Immature natural killer cell (primary cell): ENCODE measurements at places on chromosomes 4 and X.

DNA sequence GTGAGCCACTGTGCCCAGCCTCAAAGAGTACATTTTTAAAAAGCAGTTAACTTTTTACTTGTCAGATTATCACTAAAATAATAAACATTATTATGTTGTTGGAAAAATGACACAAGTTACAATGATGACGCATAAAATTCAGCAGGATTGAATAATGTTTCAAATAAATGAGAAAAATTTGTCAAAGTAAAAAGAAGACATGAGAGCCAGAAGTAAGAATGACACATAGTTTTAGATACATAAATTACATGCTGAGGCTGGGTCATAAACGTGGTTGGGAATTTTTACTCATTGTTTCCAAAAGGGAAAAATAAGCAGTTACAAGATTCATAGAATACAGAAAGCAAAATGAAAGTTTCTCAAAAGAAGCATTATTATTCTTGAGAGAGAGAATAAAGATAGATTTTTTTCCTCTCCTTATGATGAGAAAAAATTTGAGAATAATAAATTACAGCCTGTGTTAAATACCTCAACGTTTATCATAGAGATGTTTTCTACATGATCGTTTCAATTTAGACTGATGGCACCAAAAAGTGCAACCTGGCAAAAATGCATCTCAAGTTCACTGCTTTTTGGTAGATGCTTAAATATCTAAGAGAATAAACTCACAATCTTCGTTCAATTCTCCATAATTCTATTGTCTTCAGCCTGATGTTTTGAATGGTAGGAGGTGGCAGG, 40.4 kb downstream of the GUCY1B1 start:
- H3K27ac ChIP-seq: no peak overlapping the region
- no peak overlapping the region for H3K4me3 ChIP-seq
- no peaks in the 10 kb centered on the region for H3K4me1 ChIP-seq
- peaks cover 4% of the 10 kb centered on the region for H3K36me3 ChIP-seq
- no peaks in the 10 kb centered on the region for H3K27me3 ChIP-seq
- no peak for DNase-seq

- no peaks in the 10 kb centered on the region for H3K4me1 ChIP-seq
- H3K27ac ChIP-seq: no peak overlapping the region
- H3K27me3 ChIP-seq: no peaks in the 10 kb centered on the region
These were observed 141.1 kb downstream of the MSL3 start for GRCh38 chrX:11899091-11899490.

DNA sequence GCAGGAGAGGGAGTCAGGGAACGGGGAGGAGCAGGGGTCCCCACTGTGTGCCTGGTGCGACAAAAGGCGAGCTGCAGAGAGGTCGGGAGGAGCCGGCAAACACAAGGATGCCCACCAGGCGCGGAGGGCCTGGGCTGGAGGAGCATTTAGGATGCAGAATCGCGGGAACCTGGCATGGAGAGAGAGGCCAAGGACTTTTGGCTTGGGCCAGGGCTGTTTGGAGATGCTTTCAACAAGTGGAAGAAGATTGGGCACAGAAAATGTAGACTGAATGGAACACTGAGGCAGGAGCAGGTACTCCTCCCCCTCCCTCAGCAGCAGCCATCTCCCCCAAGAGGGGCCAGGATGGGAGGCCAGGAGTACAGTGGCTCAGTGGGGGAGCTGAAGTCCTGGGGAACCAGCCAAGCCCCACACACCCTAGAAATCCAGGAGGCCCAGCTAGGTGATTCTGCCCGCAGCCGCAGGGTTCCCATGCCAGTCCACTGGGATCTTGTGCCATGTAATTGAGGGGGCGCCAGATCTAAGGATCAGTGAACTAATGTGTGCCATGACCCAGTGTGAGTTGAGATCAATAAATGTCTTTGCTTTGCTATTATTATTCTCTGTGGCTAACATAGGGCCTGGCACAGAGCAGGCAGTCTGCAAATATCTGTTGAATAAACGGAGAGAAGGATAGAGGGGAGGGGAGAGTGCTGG, 1.1 kb upstream of the ABLIM2 start:
- no peak for DNase-seq

DNA sequence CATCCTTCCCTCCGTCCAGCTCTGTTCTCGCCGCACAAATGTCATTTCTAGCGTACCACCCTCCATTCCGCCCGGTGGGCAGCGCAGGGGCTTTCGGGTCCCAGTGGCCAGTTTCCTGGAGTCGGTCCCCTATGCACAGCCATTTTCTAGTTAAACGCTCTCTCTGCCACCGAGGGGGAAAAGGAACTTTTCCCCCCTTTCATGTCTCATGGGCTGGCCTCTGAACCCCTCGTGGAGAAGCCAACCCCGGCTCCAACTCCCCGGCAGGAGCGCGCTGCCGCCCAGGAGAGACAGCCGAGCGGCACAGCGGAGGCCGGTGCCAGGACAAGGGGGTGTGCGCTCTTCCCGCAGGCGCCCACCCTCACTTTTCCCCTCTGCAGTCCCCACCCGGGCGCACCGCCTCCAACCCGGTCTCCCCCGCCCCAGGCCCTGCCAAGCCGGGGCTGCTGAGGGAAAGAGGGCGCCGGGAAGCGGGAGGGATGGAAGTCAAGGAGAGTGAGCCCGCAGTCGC, 662 bp downstream of the APBB2 start:
- no peak for DNase-seq
- peak overlapping the region; percentile 48 for H3K4me3 ChIP-seq
- H3K4me1 ChIP-seq: peaks cover 6% of the 10 kb centered on the region
- H3K27ac ChIP-seq: no peak overlapping the region
- peaks cover 20% of the 10 kb centered on the region for H3K27me3 ChIP-seq

- no peak for DNase-seq
- H3K27me3 ChIP-seq: peaks cover 2% of the 10 kb centered on the region
- H3K27ac ChIP-seq: no peak within 1 kb of the TSS
- H3K4me1 ChIP-seq: no peaks in the 10 kb centered on the region
- H3K36me3 ChIP-seq: no peaks in the 10 kb centered on the region
These were observed at the start of gene DCX for GRCh38 chrX:111411983-111412382. DCX (minus strand) TSS chrX:111412192; CDS start chrX:111410398, 1,794 bp downstream.

DNA sequence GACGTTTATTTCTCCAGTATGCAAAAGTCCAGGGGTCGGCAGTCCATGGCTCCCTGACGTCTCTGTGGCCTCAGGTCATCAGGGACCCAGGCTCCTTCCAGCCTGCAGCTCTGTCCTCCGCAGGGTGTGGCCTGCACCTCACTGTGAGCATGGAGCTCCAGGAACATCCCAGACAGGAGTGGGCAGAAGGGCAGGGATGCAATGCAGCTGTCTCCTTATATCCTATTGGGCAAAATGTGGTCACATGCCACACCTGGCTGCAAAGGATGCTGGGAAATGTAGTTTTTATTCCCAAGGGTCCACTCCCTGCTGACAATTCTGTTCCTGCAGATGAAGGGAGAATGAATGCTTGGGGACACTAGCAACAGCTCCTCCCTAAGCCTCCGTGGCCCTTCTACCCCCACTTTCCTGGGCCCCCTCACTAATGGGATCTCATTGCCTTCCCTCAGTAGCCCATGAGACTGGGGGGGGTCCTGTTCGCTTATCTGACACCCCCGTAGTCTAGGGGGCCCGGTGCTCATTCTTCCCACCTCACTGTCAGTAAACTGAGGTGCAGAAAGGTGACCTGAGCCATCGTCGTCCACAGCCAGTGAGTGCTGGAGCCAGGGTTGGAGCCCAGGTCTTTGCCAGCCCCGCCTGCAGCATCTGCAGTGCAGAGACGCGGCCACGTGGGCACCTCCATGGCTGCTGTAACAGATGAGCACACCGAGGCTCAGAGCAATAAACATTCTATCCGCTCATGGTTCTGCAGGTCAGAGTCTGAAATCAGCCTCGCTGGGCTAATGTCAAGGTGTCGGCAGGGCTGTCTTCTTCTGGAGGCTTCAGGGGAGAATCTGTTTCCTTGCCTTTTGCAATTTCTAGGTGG, 5.9 kb upstream of the GRPEL1 start:
- no peak overlapping the region for H3K4me3 ChIP-seq
- no peaks in the 10 kb centered on the region for H3K27me3 ChIP-seq
- no peak for DNase-seq
- H3K27ac ChIP-seq: no peak overlapping the region
